ENCODE measurements at places on chromosomes 1 and 21.

DNA sequence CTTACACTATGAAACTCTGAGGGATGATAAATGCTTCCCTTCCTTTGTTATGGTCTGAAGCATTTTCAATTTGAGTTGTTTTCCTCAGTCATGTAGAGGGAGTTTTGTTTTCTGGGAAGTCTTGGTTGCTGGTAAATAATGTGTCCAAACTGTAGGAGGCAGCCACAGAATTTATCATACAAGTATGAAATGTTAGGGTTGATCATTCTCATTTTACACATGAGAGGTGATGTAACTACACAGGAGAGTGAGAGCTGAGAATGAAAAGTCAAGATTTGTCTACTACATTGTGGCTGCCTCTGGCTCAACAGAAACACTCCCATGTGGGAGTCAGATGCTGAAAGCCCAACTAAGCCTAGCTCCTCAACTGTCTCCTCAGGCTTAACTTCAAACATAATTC, 182.5 kb upstream of the SGIP1 start:
- no peak for DNase-seq

DNA sequence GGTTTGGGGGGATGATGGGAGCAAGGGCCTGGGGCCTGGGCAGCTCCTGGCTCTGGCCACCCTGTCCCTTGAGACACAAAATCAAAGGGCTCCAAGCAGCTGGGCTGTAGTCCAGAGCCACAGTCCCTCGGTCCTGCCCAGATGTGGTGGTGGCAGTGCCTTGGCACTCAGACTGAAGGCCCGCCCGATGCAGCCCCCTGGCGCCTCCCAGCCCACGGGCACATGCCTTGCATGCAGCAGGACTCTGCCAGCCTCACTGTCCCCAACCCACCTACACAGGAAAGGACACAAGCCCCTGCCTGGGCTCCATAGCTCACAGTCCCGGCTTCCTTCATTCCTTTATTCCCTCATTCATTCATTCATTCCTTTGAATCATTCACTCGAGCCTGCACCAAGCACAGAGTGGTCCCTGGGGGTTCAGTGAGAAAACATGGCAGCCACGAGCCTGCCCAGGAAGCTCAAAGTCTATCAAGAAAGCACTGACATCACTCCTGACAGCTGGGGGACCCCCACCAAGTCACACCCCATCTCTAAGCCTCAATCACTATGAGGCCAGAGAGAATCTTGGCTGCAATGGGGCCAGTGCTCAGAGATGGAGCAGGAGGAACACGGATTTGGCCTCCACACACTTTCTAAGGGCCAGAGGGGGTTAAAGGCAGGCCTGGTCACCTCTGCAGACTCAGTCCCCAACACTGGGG, 5.8 kb downstream of the SDC3 start:
- no peak for DNase-seq

DNA sequence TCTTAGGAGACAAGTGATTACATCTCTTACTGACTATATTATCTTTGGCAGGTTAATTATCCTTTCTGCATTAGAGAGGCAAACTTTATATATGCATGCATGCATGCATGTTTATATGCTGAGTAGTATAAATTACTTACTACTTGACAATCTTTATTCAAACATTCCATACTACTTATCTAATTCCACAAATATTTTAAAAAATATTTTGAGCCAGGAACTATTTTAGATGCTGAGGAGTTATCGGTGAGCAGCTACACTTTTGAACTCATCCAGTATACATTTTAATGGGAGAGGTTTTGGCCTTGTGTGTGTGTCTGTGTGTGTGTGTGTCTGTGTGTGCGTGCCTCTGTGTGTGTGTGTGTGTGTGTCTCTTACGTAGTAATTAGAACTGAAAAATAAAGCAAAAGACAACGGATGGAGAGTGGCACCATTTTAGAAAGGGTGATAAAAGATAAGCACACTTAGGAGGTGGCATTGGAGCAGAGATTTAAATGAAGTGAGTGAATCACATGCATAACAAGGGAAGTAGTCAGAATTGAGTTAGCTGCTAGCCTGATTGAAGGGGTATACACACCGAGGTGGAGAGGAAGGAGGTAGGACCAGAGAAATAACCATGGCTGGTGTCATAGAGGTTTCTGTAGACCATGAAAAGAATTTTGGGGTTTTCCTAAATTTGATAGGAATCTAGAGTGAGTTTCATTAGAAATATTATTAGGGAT, 1488.4 kb downstream of the MRPL39 start:
- no peak for DNase-seq

- no peak for DNase-seq
Measured at GRCh38 chr1:6948861-6949260, 163.6 kb downstream of the CAMTA1 start.

- no peak for DNase-seq
Measured at GRCh38 chr1:67597336-67597735, 87.7 kb upstream of the GADD45A start.

- DNase-seq, result no peak
Measured at GRCh38 chr1:160092366-160093068, 5.9 kb downstream of the IGSF8 start.

GRCh38 chr1:162081316-162081715, 11.8 kb downstream of the NOS1AP start:
- no peak for DNase-seq

GRCh38 chr1:164613176-164613575, 54.2 kb downstream of the PBX1 start:
- no peak for DNase-seq

- no peak for DNase-seq
Measured at GRCh38 chr1:9481048-9481447, 58.2 kb upstream of the SLC25A33 start.

GRCh38 chr1:48688102-48688760, 88.5 kb downstream of the BEND5 start:
- DNase-seq, result no peak

GRCh38 chr1:247647864-247648263, 31.7 kb downstream of the OR13G1 start:
- DNase-seq, result no peak

DNA sequence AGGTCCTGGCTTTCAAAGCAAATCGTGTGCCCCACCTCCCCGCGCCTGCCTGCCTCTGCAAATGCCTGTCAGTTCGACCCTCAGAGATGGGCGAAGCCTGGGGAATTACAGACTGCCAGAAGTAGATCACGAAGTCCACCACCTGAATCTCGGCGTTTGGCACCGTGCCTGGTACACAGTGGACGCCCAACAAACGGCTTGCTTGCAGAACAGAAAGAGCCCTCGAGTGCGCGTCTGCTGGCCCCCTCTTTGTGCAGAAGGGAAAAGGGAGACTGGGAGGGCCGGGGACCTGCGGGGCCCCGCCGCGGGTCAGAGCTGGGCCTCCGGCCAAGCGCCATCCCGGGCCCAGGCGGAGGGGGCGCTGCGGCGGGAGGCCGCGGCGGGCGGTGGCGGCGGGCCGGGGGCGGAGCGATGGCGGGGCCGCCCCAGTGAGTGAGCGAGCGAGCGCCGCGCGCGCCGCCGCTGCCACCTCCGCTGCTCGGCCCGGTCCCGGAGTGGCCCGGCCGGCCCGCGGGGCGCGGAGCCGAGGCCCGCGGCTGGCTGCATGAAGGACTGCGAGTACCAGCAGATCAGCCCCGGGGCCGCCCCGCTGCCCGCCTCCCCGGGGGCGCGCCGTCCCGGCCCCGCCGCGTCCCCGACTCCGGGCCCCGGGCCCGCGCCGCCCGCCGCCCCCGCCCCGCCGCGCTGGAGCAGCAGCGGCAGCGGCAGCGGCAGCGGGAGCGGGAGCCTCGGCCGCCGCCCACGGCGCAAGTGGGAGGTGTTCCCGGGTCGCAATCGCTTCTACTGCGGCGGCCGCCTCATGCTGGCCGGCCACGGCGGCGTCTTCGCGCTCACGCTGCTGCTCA, at the start of gene ZDHHC18:
Gene ZDHHC18, plus strand, starts transcription at position 428 of the 845 bp plus-strand sequence. Its CDS starts 117 bp downstream, at position 545.
- DNase-seq, result no peak

GRCh38 chr1:61076728-61077675, 5.4 kb upstream of the NFIA start:
- peak; percentile 65 for DNase-seq

DNA sequence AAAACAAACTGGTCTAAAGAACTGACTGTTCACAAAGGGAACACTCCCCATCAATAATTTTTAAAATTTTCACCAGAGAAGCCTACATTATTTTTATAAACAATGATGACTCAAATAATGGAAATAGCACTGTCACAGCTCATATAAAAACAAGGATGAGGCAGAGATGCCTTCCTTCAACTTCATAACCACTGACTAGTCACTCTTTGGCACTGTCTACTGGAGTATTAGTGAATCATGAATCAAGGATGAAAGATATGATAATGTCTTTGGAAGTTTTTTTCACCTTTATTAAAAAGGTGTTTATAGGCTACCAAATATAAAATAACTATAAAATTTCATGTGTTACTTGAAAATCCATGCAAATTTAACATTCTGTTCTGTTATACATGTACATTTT, 316.9 kb downstream of the VAV3 start:
- no peak for DNase-seq

Data from stimulated activated CD8-positive, alpha-beta memory T cell treated with anti-CD3 and anti-CD28 coated beads, Interleukin-4, amount 100 ng/mL, for 4 hours (primary cell).